ENCODE measurements at places on chromosomes 3 and 15.

DNA sequence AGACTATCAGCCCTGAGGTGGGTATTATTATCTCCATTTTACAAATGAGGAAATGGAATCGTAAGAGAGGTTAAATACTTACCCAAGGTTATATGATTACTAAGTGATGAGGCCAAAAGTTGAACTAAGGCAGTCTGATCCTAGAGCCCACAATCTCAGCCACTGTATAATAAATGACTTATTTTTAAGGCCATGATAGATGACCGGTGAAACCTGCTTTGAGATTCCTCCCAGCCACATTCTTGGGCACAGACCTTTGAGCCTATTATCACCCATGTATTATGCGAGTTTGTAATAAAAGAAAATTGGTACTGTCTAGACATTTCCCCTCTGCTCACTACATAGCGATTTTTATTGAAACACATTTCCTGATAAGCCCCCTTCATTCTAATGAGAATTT, 37.4 kb downstream of the POLQ start:
- DNase-seq: no peak

DNA sequence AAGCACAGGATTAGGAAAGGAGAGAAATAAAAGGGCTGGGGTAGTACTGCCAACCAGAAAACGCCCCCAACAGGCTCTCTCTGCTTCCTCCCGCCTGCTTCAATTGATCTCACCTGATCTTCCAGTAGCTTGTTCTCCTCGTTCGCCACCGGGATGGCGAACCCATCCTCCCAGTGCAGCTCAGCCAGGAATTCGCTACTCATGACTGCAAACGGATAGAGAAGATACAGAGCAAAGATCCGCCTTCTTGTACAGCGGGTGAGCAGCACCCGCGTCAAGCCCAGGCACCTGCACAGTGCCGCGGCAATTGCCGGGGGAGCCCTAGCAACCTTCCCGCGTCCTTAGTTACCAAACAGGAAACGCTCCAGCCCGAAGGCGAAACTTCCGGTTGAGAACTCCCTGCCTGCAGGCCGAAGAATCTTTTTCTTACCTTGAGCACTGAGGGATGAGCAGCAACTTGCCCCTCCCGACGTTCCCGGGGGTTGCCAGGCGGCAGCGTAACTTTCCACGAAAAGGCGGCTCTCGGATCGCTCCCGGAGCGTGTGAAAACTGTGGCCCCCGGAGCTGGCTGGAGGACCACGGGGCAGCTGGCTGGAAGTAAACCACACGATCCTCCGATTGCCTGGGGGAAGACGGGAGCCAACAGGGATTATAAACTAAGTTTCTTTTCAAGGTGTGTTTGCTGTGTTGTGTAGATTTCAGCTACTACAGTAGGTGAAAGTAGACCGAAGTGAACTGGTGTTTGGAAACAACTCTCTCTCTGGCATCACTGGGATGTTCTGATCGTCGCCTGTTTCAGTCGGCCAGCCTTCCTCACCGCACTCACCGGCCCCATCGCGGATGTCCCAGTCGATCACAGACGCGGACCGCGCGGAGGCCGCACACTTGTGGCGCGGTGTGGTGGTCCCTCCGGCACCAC, at the start of gene CCDC39:
Gene CCDC39, minus strand, starts transcription at position 312 of the 919 bp plus-strand sequence. Its CDS starts 109 bp downstream, at position 203.
- peak; percentile 97 for DNase-seq

- DNase-seq: no peak
Measured at GRCh38 chr3:160618878-160619277, 53.5 kb upstream of the KPNA4 start.

DNA sequence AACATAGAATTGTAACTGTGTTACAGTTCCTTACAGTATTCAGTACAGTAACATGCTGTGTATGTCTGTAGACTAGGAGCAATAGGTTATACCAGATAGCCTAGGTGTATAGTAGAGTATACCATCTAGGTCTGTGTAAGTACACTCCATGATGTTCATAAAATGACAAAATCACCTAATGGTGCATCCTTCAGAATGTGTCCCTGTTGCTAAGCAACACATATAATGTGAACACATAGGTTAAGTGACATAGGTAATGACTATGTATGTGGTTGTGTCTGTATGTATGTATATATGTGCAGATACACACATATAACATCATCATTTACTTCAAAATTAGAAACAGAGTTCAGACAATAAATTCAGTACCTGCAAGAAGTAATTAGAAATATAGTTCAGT, 146.8 kb upstream of the GAP43 start:
- DNase-seq: no peak

DNA sequence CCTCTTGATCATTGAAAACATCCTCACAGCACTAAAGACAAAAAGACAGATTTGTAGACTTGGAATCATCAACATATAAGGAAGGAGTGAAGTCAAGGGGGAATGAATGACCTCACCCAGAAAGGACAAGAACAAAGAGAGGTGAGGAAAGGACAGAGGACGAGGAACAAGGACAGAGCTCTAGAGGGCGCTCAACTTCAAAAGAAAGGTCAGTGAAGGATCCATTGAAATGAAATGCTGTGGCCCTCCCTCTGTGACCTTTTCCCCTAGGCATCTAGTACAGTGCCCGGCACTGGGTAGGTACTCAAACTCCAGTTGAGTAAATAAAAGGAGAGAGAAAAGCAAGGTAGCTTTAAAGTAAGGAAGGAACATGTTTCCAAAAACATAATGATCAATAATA, 2.6 kb downstream of the ATP8B4 start:
- DNase-seq: no peak

- DNase-seq: no peak
Measured at GRCh38 chr15:64443747-64444621, 16.4 kb upstream of the ZNF609 start.

GRCh38 chr3:143839980-143840379, 8.3 kb downstream of the SLC9A9 start:
- DNase-seq: no peak

Data from NCI-H1105 treated with DMSO at 0.1 percent for 48 hours (cell line).